Activated CD8-positive, alpha-beta T cell treated with anti-CD3 and anti-CD28 coated beads for 36 hours (primary cell): ENCODE measurements at places on chromosomes 5 and 9. TPM values are rescaled to one million over a fixed set of nuclear protein-coding genes. Genes with fewer than 3 reads are reported as not detected.

Gene SV2C
- 0.07 TPM for total RNA-seq

Gene PCDHB5
- total RNA-seq, result not detected

Gene STOM
- total RNA-seq, result 32.5 TPM

Gene DNAH5
- total RNA-seq, result not detected

Gene PTCH1
- 7.3 TPM for total RNA-seq

Gene C6
- not detected for total RNA-seq

Gene ENHO
- total RNA-seq, result not detected

Gene ANKDD1B
- total RNA-seq, result not detected

Gene HK3
- not detected for total RNA-seq

Gene LCN1
- not detected for total RNA-seq

Gene ZNF367
- 29.3 TPM for total RNA-seq

Gene LCN9
- total RNA-seq, result not detected

Gene ANKRD55
- total RNA-seq, result not detected

Gene ORM2
- total RNA-seq, result not detected

Gene SYK
- 0.20 TPM for total RNA-seq

Gene LHX3
- not detected for total RNA-seq

Gene MRPL50
- total RNA-seq, result 16.3 TPM

Gene IRX2
- not detected for total RNA-seq

Gene ZNF462
- not detected for total RNA-seq

Gene SPINK4
- total RNA-seq, result not detected
